ENCODE measurements at places on chromosomes 5 and 9.

- DNase-seq, result peak; percentile 26
These were observed 144.6 kb downstream of the CACNA1B start for GRCh38 chr9:138022121-138022741.

GRCh38 chr9:133460405-133461175 is 812 bp downstream of the CACFD1 start:
- peak; percentile 86 for DNase-seq

- no peak for DNase-seq
These were observed 317.0 kb upstream of the IRX4 start for GRCh38 chr5:2199697-2200096.

DNA sequence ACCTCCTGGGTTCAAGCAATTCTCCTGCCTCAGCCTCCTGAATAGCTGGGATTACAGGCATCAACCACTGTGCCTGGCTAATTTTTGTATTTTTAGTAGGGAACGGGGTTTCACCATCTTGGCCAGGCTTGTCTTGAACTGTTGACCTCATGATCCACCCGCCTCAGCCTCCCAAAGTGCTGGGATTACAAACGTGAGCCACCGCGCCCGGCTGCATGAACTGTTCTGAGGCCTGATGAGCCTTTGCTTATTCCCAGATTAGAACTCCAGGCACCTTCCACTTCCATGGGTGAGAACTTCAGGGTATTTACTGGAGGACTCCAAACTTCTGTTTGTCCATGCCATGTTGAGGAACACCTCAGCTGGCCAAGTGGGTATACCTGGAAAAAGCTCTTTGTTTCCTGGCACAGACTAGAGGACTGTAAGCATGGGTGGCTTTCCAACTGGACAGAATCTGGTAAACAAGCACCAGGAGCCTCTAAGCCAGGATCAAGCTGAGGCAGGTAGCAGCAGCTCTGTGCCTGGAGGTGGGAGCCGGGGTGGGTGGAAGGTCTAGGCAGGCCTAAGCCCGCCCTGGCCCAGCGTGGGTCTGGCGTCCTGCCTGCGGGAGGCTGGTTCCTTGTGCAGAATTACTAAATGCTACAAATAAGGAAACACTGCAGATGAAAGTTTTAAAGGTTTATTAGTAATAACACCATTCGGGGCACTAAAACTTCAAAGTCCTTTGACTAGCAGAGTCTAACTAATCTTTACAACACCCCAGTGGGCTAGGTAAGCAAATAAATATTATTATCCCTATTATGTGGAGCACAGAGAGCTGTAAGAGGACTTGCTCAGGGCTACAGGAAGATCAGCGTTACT is 78.4 kb downstream of the SEMA5A start:
- DNase-seq, result no peak

DNA sequence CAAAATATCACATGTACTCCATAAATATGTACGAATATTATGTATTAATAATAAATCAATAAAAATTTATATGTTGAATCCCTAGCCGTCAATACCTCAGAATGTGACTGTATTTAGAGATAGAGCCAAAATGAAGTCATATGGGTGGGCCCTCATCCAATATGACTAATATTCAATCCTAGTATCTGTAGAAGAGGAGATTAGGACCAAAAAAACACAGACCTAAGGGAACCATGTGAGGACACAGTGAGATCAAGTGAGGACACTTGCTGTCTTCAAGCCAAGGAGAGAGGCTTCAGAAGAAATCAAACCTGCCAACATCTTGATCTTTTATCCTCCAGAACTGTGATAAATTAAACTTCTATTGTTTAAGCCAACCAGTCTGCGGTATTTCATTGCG is 3.7 kb upstream of the AMACR start:
- DNase-seq, result no peak

- DNase-seq, result no peak
These were observed 139.1 kb downstream of the PIP5K1B start for GRCh38 chr9:68844157-68844556.

- DNase-seq, result no peak
These were observed 1664.5 kb downstream of the EFNA5 start for GRCh38 chr5:106006242-106006641.

Data from HT-29 (cell line).